Mesenchymal stem cell (in vitro differentiated cells and primary cell): ENCODE measurements at places on chromosomes 11 and 22.

DNA sequence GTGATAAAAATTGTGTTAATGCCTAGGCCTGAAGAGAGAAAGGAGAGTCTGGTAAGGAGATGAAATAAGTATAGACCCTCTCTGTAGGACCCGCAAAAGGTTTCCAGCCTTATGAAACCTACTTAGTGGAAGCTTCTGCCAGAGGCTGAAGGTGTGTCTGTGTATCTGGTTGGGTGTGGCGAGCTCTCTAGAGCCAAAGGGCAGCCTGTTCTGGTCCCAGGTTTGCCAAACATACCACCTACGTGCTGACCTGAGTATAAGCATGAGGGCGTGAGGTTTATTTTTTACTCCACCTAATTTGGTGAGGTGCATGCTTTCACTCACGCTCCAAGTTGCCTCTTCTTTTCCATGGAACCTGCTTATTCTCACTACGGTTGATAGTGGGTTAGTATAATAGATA, 5.6 kb downstream of the CSTPP1 start:
- H3K4me3 ChIP-seq = no peak overlapping the region
- DNase-seq = no peak
- H3K36me3 ChIP-seq = no peaks in the 10 kb centered on the region
- H3K27ac ChIP-seq = no peak overlapping the region

DNA sequence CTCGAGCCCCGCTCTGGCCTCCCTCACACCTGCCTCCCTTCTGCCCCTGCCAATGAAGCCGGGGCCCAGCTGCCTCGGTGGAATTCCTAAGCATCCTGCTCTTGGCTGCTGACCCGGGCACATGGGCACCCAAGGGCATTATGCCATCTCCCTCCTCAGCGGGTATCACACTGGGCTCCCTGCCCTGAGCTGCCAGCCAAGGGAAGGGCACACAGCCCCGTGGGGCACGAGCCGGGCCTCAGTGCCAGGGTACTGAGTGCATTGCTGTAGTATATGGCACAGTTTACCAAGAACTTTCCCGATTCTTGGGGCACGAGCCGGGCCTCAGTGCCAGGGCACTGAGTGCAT, 43.8 kb upstream of the JAM3 start:
- peaks cover 2% of the 10 kb centered on the region for H3K4me1 ChIP-seq
- no peak for DNase-seq
- peaks cover 28% of the 10 kb centered on the region for H3K27me3 ChIP-seq
- no peak overlapping the region for H3K4me3 ChIP-seq
- H3K36me3 ChIP-seq = no peaks in the 10 kb centered on the region

DNA sequence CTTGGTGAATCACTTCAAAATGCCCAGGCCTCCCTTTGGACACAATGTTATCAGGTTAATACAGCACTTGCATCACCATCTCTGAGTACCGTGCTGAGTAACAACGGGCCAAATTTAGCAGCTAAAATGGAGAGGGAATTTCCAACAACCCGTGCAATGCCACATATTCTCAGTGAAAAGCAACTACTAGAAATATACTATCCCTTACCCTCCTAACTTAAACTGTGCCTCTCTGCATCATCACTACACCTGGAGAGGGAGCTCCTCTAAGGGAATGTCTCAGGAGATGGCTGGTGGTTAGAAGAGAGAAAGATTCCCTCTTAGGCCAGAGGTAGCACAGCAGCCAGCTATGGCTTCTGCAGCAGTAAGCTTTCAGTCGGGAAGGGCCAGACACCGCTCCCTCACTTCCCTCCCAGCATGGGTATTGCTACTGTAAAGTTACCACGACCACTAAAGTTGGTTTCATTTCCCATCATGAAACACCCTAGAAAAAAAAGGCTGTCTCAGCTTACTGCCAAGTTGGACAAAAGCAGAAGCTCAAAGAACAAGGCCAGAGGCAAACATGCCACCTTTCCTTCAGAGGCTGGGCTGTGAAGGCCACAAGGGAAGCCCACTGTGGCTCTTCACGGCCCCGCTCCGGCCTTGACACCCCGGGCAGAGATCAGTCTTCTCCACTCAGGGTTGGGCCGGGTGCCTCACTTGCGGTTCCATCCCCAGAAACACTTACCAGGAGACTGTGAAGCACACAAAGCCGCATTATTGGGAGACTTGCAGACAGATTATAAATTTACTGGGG, 3.9 kb downstream of the MAML2 start:
- H3K27me3 ChIP-seq = no peaks in the 10 kb centered on the region
- DNase-seq = peak; percentile 80

GRCh38 chr22:23240639-23241389, 60.5 kb downstream of the BCR start:
- no peak overlapping the region for H3K4me3 ChIP-seq
- no peak overlapping the region for H3K27ac ChIP-seq
- H3K36me3 ChIP-seq = peaks cover 6% of the 10 kb centered on the region
- no peaks in the 10 kb centered on the region for H3K27me3 ChIP-seq
- H3K4me1 ChIP-seq = peaks cover 52% of the 10 kb centered on the region
- no peak for DNase-seq

GRCh38 chr11:44957776-44958564, 7.3 kb upstream of the TP53I11 start:
- peaks cover 23% of the 10 kb centered on the region for H3K27me3 ChIP-seq
- H3K27ac ChIP-seq = no peak overlapping the region
- no peak for DNase-seq

- DNase-seq = peak; percentile 51
- H3K4me3 ChIP-seq = no peak overlapping the region
- H3K27me3 ChIP-seq = no peaks in the 10 kb centered on the region
- no peaks in the 10 kb centered on the region for H3K36me3 ChIP-seq
Observed at GRCh38 chr11:64814712-64815187, 4.4 kb upstream of the MEN1 start.
